ENCODE measurements at places on chromosomes 4 and X.
A peak's percentile ranks its signal among the peaks of the same experiment; 100 is the strongest.

DNA sequence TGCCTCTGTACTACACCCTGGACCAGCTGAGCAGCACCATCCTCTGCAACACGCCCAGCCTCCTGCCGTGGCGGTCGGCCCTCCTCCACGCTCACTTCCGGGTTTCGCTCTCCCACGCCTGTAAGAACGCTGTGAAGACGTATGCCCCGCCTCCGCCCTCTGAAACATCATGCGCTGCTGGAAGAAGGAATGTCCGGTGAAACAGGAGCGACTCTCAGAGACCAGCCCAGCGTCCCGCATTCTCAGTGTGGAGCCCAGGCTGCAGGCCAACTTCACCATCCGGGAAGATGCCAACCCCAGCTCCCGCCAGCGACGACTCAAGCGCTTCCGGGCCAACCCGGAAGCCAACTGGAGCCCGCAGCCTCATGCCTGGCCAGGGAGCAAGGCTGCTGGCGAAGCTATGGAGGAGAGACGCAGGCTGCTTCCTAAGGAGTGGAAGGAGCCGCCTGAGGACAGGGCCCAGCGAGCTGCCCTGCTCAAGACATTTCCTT, 186.1 kb upstream of the SLITRK2 start:
- no peak for DNase-seq

- no peak for DNase-seq
These were observed 199.1 kb upstream of the NPY2R start for GRCh38 chr4:155009288-155009687.

DNA sequence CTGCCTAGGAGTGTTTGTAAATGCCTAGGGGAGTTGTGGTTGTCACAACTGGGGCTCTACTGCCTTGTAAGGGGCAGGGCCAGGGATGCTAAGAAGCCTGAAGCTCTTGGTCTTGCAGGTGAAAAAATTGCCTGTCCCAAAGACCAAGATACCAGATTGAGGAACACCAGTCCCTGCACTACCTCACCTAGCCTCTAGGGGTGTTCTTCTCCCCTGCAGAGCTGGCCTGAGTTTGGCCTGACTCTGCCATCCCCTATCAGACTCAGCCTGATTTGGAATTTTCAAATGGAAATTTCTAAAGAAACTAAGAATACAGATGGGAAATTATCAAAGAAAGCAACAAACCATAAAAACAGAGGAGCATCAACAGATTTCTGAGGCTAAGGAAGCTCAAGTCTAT, 90.4 kb downstream of the ZC4H2 start:
- no peak for DNase-seq

DNA sequence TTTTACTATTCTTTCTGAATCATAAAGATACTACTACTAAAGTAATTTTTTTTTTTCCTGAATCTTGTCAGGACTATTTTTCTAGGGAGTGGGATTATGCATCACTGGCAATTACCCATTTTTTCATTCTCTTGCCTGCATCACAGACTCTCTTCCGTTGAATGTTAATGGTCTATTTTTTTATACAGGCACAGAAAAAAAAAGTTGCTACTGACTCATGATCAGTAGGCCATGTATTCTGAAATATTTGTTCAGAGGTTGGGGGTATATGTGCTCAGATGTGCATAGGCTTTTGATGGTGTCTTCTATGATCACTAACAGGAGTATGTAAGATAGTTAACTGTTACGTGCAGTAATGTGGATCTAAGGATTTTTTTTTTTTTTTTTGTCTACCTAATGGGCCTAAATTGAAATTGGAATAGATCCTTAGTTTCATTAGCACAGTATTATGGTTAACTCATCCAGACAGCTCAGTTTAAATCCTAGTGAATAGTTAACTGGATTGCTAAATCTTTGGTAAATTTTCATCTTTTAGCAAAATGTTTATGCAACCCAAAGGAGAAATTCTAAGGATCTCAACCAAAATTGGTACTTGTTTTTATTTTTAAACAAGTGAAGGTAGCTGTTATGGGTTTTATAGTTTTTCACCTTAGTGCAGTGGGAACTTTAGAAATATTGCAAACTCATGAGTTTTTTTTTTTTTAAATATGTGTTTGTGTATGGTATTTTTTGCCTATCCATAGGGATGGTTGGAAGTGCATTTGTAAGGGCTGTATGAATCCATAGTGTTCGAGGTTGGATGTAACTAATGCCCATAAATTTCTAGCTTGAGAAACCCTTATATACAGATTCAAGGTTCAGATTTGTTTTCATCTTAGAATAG, 12.1 kb downstream of the BMP2K start:
- DNase-seq = no peak

GRCh38 chrX:68433155-68433980, at the start of gene OPHN1:
TSS of gene OPHN1 (minus strand) at chrX:68433495. CDS start at chrX:68433020, 475 bp downstream.
- no peak for DNase-seq

DNA sequence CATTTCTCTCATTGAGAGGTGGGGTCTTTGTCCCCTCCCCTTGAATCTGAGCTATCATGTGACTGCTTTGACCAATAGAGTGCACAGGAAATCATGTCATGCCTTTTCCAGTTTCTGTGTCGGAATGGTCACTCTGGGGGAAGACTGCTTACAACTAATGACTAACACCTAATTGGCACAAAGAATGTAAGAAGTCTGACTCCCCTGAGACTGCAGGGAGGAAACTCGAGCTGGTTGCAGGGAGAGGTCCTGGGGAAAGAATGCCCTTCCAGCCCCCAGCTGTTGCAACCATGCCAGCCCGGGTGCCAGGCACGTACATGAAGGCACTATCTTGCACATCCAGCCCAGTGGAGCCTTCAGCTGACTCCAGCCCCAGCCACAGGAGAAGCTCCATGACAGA, 254.2 kb downstream of the DHX15 start:
- peak; percentile 14 for DNase-seq

- no peak for DNase-seq
These were observed 176.5 kb downstream of the GASK1B start for GRCh38 chr4:157996061-157997028.

Measured in kidney epithelial cell (primary cell).